ENCODE measurements at places on chromosomes 12 and 14.

- DNase-seq: no peak
Observed at GRCh38 chr12:83468988-83469908, 782.5 kb downstream of the TMTC2 start.

- no peak for DNase-seq
Observed at GRCh38 chr14:81018684-81019083, 63.3 kb downstream of the TSHR start.

DNA sequence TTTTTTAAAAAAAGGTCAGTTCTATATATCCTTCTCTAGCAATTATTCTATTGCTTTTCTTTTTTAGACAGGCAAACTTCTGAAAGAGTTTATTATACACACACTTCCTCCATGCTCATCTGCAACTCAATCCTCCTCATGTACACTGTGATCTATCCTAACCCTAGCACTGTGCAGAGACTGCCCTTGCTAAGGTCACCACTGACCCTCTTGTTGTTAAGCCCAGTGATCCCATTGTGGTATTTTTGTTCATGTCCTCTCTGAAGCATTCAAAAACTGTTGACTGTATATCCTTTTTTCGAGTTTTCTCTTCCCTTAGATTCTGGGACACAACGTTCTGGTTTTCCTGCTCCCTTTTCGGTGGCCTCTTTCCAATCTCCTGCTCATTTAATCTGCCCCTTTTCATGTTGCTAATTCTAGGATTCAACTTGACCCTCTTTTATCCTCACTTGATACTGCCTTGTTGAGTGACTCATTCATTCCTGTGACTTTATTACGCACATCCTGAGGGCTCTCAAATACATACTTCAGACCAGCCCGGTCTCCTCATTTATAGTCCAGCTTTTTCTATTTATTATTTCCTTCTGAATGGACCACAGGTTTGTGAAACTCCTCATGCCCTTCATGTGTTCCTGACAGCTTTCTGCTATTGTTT lies 53.9 kb upstream of the PTPRB start:
- no peak for DNase-seq

DNA sequence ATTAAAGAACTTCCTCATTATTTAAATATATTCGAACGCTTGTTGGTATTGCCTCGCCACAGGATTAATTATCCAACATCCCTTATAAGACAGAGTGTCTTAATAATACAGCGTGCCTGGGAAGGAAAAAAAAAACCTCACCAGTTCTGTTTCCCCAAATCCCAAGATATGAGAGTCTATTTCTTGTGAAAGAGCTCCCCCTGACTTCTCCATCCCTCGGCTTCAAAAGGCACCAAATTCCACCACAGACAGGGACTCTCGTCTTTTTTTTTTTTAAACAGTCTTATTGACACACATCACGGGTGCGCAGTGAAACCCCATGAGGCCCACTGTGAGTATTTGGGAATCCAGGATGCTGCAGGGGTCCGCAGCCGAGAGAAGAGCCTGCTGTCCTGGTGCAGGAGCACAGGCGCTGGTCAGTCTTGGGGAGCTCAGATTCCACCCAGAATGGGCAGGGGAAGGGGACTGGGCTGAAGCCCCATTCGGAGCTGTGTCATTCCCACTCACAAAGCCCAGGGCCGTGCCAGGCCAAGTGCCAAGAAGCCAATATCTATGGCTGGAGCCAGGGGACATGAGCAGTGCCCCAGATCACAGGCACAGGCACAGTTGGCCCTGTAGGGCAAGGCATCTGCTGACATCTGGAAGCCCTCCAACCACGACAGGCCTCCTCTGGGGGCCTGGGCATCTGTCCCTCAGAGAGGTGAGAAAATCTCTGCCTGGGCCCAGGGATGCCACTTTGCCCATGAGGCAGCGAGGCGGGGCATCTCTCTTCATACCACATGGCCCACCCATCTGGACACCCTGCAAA lies 71.9 kb downstream of the BCL11B start:
- DNase-seq: no peak

DNA sequence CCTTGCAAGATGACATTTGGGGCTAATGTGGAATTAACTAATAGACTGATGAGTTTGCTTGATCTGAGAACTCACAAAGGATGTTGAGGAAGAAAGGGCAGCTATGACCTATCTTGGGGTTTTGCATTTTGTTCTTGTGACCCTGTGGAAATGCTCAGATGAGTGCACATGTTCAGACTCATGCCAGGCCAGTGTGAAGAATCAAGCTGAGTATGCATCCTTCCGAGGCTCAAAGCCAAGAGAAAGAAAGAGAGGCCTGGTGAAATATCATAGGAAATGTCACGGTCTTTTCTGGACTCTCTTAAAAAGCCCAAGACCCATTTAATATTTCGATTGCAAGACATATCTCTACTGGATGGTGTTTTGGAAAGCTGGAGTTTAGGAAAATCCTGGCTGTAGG lies 96.3 kb downstream of the CACNA1C start:
- no peak for DNase-seq

All from left renal cortex interstitium (tissue), 4 donors.